CD4-positive, alpha-beta T cell (primary cell): ENCODE measurements at places on chromosomes 5 and 9. TPM values are rescaled to one million over a fixed set of nuclear protein-coding genes. Genes with fewer than 3 reads are reported as not detected.

The PPIP5K2 gene
- total RNA-seq, result 40.4 TPM

DNA sequence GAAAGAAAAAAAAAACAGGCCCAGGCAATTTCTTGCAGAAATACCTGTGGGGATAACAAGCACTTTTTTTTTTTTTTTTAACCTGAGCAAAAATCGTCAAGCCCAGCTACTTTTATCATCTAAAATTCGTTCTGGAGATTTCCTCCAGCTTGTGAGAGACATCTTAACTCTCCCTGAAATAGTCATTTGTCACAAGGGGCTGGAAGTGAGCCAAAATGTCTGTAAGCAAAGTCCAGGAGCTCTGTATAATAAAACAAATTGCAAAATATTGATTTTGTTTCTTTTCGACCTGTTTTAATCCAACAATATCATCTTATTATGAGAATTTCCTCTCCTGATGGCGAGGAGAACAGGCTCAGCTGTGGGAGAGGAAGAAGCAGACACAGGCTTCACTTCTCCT, 168.4 kb downstream of the TTLL11 start:
- no peaks in the 10 kb centered on the region for H3K36me3 ChIP-seq
- no peak overlapping the region for H3K27ac ChIP-seq
- no peaks in the 10 kb centered on the region for H3K4me1 ChIP-seq
- no peak for DNase-seq
- no peak overlapping the region for H3K4me3 ChIP-seq

DNA sequence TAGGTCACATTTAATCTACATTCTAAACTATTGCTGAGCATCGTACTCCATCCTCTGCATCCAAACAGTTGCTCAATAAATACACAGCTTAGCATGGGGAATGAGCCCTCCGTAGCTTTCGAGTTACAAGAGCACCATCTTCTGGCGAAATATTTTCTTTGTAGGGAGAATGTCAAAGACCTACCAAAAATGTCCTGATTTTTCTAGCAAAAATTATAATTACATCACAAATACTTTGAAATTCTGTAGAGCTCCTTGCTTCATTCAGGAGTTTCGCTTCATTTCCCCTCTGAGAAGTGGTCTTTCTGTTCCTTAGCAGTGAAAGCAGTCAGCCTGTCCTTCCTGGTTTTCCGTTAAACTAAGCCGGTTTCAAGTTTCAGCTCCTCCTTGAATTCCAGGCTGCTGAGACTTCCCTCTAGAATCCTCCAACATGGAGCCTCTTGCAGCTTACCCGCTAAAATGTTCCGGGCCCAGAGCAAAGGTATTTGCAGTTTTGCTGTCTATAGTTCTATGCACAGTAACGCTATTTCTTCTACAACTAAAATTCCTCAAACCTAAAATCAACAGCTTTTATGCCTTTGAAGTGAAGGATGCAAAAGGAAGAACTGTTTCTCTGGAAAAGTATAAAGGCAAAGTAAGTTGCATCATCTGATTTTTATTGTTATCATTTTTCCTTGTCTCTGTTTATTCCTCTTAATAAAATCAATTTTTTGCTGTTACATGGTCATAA, at the start of gene GPX8:
Gene GPX8, plus strand, starts transcription at position 409 of the 730 bp plus-strand sequence. Its CDS starts 22 bp downstream, at position 431.
- no peak for DNase-seq
- peaks cover 18% of the 10 kb centered on the region for H3K27me3 ChIP-seq
- no peak within 1 kb of the TSS for H3K4me3 ChIP-seq
- H3K4me1 ChIP-seq, result no peaks in the 10 kb centered on the region

The FBP1 gene
- 3.6 TPM for total RNA-seq

DNA sequence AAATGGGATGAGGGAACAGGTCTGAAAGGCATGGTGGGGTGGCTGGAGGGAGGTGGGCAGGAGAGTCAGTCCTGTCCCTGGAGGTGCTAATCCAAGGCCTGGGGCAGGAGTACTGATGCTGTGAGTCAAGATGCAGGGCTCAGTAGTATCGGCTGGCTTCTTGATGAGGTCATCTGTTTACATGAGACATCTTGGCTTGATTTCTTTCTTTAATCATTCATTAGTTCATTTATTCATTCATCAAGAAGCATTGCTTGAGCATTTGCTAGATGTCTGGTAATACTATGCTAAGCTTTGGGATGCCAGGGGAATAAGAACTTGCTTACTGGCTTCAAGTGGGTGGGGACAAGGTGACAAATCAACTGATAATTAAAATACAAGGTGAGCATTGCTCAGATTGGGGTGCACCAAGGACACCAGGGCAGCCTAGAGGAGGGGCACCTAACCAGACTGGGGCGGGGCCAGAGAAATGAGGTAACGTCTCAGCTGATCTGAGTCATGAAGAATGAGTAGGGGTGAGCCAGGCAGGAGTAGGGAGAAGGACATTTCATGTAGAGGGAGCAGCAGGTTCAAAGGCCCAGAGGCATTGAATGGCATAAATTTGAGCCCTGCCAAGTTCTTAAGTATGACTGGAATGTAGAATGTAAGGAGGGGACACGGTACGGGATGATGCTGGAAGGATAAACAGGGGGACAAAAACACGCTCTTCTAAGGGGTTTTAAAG, 88.8 kb downstream of the EGFLAM start:
- no peak for DNase-seq
- no peaks in the 10 kb centered on the region for H3K36me3 ChIP-seq
- no peaks in the 10 kb centered on the region for H3K27me3 ChIP-seq

GRCh38 chr5:83785176-83785668, 64.6 kb upstream of the HAPLN1 start:
- H3K27ac ChIP-seq, result no peak overlapping the region
- H3K27me3 ChIP-seq, result no peaks in the 10 kb centered on the region
- H3K4me1 ChIP-seq, result no peaks in the 10 kb centered on the region
- no peaks in the 10 kb centered on the region for H3K36me3 ChIP-seq
- DNase-seq, result no peak

- H3K4me1 ChIP-seq, result no peaks in the 10 kb centered on the region
- H3K4me3 ChIP-seq, result no peak overlapping the region
- no peaks in the 10 kb centered on the region for H3K36me3 ChIP-seq
- no peak for DNase-seq
- H3K27ac ChIP-seq, result no peak overlapping the region
These were observed 33.7 kb upstream of the BICD2 start for GRCh38 chr9:92798358-92798757.

GRCh38 chr5:116379306-116379705, 195.3 kb downstream of the SEMA6A start:
- no peak overlapping the region for H3K27ac ChIP-seq
- no peaks in the 10 kb centered on the region for H3K4me1 ChIP-seq
- no peak for DNase-seq
- no peak overlapping the region for H3K4me3 ChIP-seq
- no peaks in the 10 kb centered on the region for H3K27me3 ChIP-seq

The SMIM33 gene
- 0.08 TPM for total RNA-seq

- no peak overlapping the region for H3K4me3 ChIP-seq
- H3K36me3 ChIP-seq, result no peaks in the 10 kb centered on the region
- H3K27ac ChIP-seq, result no peak overlapping the region
These were observed 40.3 kb upstream of the CDKN2AIPNL start for GRCh38 chr5:134451936-134452505.

- H3K4me1 ChIP-seq, result no peaks in the 10 kb centered on the region
- no peak overlapping the region for H3K4me3 ChIP-seq
- no peaks in the 10 kb centered on the region for H3K27me3 ChIP-seq
- no peaks in the 10 kb centered on the region for H3K36me3 ChIP-seq
These were observed 387.9 kb upstream of the MEF2C start for GRCh38 chr5:89270901-89271300.

GRCh38 chr5:32503261-32503660, 58.7 kb upstream of the ZFR start:
- no peak overlapping the region for H3K27ac ChIP-seq
- H3K4me1 ChIP-seq, result peaks cover 12% of the 10 kb centered on the region
- DNase-seq, result no peak

The DPH7 gene
- total RNA-seq, result 36.4 TPM

The EPB41L4A gene
- total RNA-seq, result 0.08 TPM

GRCh38 chr9:82153032-82153431, 164.5 kb downstream of the SPATA31D1 start:
- no peak for DNase-seq
- no peak overlapping the region for H3K27ac ChIP-seq
- no peaks in the 10 kb centered on the region for H3K27me3 ChIP-seq
- H3K36me3 ChIP-seq, result no peaks in the 10 kb centered on the region
- H3K4me1 ChIP-seq, result no peaks in the 10 kb centered on the region

- H3K4me3 ChIP-seq, result no peak overlapping the region
- DNase-seq, result no peak
- no peaks in the 10 kb centered on the region for H3K27me3 ChIP-seq
- no peaks in the 10 kb centered on the region for H3K36me3 ChIP-seq
- H3K27ac ChIP-seq, result no peak overlapping the region
These were observed 617.4 kb downstream of the SLCO4C1 start for GRCh38 chr5:101678481-101679193.

DNA sequence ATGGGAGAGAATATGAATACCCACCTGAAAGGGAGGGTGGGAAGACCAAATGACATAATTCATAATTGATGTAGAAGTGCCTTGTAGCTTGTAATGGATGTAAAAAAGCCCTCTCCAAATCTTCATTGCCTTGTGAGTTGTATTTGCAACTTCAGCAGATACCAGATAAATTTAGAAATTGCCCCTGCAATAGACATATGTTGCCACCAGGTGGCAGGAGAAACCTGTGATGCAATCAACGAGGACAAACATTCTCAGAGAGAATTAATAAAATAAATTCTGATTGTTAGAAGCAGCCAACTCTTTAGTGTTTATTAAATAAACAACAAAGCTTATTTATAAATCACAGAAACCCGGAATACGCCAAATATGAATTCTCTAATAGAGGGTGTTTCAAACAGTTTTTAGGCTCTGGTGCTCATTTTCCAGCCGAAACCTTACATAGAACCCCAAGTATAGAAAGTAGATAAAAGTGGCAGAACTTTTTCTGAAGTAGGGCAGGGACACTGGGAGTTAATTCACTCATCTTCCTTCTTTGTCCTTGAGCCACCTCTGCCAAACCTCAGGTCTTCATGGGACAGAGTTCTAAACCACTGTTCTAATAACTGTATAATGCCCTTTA, 147.8 kb downstream of the TMEM38B start:
- H3K4me3 ChIP-seq, result no peak overlapping the region
- H3K27ac ChIP-seq, result no peak overlapping the region
- no peak for DNase-seq
- no peaks in the 10 kb centered on the region for H3K27me3 ChIP-seq

GRCh38 chr5:59354811-59355210, 538.7 kb downstream of the PDE4D start:
- H3K27ac ChIP-seq, result no peak overlapping the region
- H3K36me3 ChIP-seq, result no peaks in the 10 kb centered on the region
- H3K4me3 ChIP-seq, result no peak overlapping the region
